ENCODE measurements at places on chromosomes 2 and 18. TPM values are rescaled to one million over a fixed set of nuclear protein-coding genes. Genes with fewer than 3 reads are reported as not detected.

DNA sequence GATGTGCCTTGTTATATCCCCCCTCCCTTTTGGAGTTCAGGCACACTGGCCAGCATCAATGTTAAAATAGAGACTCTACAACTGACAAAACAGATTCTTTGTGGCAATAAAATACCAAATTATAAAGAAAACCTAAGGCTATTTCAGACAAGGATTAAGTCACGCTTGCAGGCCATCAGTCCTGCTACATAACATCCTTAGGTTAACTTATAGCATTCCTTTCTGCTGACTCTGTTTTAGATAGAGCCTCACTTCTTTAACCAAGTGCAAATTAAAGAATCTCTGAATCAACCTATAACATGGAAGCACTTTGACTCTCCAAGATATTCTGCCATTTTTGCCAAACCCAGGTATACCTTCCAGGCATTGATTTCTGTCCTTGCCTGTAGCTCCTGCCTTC lies 784.6 kb downstream of the RNF144A start:
- H3K27ac ChIP-seq: no peak overlapping the region
- H3K4me3 ChIP-seq: no peak overlapping the region
- H3K4me1 ChIP-seq: no peaks in the 10 kb centered on the region
- no peaks in the 10 kb centered on the region for H3K27me3 ChIP-seq

DNA sequence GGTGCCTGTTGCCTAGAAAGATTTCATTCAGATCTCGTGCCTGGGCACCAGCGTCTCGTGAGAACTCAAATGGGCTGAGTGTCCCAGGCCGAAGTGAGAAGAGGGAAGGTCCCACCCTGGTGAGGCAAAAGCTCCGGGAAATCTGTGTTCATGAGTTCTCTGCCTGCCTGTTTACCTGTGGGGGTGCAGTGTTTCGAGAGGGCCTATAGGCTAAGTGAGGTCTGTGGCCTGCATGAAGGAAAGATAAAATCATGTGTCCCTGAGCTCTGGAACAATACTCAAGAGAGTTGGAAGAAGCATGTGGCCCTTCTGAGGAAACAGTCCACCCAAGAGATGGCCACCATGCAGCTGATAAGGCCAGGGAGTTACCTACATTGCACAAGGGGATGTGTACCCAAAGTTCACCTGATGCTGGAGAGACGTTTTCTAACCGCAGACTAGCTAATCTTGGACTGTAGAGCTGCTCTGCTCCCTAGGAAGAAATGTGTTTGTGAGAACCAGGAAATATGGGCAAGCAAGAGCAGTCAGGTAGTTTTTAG lies 63.5 kb upstream of the ST3GAL5 start:
- no peaks in the 10 kb centered on the region for H3K4me1 ChIP-seq
- no peak overlapping the region for H3K27ac ChIP-seq
- H3K4me3 ChIP-seq: no peak overlapping the region
- no peak for DNase-seq
- no peaks in the 10 kb centered on the region for H3K27me3 ChIP-seq

The NYAP2 gene
- total RNA-seq: not detected

GRCh38 chr2:26706616-26707473 lies 14.3 kb downstream of the KCNK3 start:
- H3K27ac ChIP-seq: no peak overlapping the region
- no peaks in the 10 kb centered on the region for H3K36me3 ChIP-seq
- peaks cover 5% of the 10 kb centered on the region for H3K27me3 ChIP-seq
- H3K4me1 ChIP-seq: no peaks in the 10 kb centered on the region

The FAM124B gene
- not detected for total RNA-seq

DNA sequence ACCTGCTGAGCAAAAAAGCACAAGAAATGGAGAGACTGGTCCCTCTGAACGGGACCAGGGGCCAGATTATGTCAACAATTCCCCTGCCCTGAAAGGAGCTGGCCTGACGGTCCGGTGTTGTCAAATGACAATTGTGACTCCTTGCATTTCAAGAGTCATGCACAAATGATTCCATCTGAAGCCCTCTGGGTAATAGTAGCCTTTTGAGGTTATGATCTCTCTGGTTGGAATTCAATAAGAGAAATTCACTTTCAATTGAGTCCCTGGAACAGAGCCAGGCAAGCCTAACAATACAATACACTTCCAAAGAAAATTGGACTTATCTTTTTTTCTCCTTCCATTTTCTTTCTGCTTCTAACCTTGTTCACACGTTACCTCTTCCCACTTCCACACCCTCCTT lies 116.9 kb downstream of the C1D start:
- DNase-seq: no peak
- no peaks in the 10 kb centered on the region for H3K36me3 ChIP-seq

- H3K27ac ChIP-seq: no peak overlapping the region
- H3K36me3 ChIP-seq: no peaks in the 10 kb centered on the region
- H3K4me3 ChIP-seq: no peak overlapping the region
- no peak for DNase-seq
Observed at GRCh38 chr18:23397907-23398306, 55.2 kb upstream of the RIOK3 start.

DNA sequence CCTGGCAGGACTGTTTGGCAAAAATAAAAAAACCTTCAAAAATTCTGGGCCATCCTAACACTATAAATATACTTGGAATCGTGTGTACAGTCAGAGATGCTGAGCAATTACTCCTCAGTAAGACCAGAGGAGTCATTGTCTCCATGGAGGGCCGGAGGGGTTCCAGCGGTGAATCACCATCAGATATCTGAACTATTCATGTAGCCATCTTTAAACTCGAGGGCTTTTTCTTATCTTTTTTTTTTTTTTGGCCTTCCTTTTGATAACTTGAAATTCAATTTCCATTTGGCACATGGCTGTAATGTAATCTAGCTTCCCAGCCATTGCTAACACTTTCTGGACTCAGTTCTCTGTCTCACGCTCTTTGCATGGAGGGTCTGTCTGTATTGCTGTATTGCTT lies 7.4 kb upstream of the FHL2 start:
- no peak overlapping the region for H3K4me3 ChIP-seq
- H3K27ac ChIP-seq: no peak overlapping the region
- 0 out of 2 replicates have a peak, but pooled peaks cover 2% of the 10 kb centered on the region for H3K27me3 ChIP-seq
- no peak for DNase-seq

DNA sequence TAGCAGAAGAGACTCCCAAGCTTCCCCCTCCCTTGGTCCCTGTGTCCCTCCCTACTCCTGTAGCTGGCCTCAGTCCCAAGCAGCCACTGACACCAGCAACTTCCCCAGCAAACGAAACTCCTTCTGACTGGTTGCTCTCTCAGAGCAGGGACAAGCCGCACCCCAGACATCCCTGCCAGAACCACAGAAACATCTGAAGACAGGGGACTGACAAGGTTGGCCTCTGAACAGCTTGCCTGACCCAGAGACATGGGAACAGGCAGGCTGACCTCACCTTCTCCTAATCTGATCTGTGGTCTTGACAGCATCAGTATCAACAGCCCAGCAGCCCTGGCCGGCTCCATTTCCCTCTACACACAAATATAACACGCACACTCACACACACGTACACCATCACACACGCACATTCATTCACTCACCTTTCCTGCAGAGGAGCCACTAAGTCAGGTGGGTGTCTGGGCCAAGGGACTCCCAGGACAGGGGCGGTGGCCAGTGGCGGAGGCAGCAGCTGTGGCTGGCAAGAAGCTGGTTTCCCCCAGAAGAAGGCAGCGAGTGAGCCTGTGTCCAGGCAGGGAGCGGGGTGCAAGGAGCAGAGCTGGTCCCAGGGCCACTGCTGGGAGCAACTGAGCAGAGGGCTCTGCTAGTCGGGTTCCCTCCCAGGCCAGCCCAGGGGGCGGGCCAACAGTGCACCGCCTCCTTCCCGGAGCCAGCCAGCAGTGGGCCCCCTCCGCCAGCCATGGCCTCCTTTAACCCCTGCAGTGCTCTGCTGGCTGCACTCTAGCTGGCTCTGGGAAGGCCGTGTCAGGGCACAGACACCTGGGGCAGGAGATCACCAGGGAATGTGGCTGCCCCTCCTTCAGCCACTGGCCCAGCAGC lies 59.1 kb downstream of the TNS1 start:
- no peaks in the 10 kb centered on the region for H3K27me3 ChIP-seq
- DNase-seq: no peak
- H3K27ac ChIP-seq: no peak overlapping the region
- no peak overlapping the region for H3K4me3 ChIP-seq
- no peaks in the 10 kb centered on the region for H3K4me1 ChIP-seq

All from GM12878 (cell line).